Tibial nerve (tissue), 4 donors: ENCODE measurements at places on chromosomes 3 and 15. TPM values are rescaled to one million over a fixed set of nuclear protein-coding genes. Genes with fewer than 3 reads are reported as not detected.

Gene SLC2A2
- total RNA-seq, result not detected

Gene CTDSPL
- total RNA-seq, result 43.3 TPM

Gene WDR72
- not detected for total RNA-seq

Gene PTH1R
- 13.3 TPM for total RNA-seq

Gene MESP2
- total RNA-seq, result not detected

Gene CHRNA7
- total RNA-seq, result 1.3 TPM

Gene IMPG2
- 0.20 TPM for total RNA-seq

Gene GREM1
- total RNA-seq, result not detected

Gene ACOX2
- total RNA-seq, result 43.1 TPM

Gene SLC12A1
- not detected for total RNA-seq

Gene SCAANT1
- total RNA-seq, result not detected

Gene FAM107A
- 147 TPM for total RNA-seq

Gene MAP1A
- 20.8 TPM for total RNA-seq

Gene VILL
- 16.5 TPM for total RNA-seq

Gene ST3GAL6
- 10.8 TPM for total RNA-seq

Gene XCR1
- not detected for total RNA-seq

Gene YEATS2
- total RNA-seq, result 27.5 TPM

Gene EHHADH
- 5.2 TPM for total RNA-seq

Gene TLNRD1
- total RNA-seq, result 46.5 TPM

Gene PXYLP1
- total RNA-seq, result 10.0 TPM

Gene KY
- 0.20 TPM for total RNA-seq

Gene ITPKA
- total RNA-seq, result not detected

Gene SEMA7A
- 31.8 TPM for total RNA-seq

Gene GPR149
- total RNA-seq, result not detected

Gene CHRNB4
- not detected for total RNA-seq

Gene GABRR3
- not detected for total RNA-seq

Gene THAP10
- total RNA-seq, result 1.2 TPM

Gene IL5RA
- not detected for total RNA-seq

Gene LTF
- 1.2 TPM for total RNA-seq

Gene PIERCE2
- total RNA-seq, result 2.9 TPM

Gene PARP15
- 3.1 TPM for total RNA-seq

Gene GNB5
- total RNA-seq, result 5.5 TPM
